ENCODE measurements at places on chromosomes 1 and 21. TPM values are rescaled to one million over a fixed set of nuclear protein-coding genes. Genes with fewer than 3 reads are reported as not detected.

DNA sequence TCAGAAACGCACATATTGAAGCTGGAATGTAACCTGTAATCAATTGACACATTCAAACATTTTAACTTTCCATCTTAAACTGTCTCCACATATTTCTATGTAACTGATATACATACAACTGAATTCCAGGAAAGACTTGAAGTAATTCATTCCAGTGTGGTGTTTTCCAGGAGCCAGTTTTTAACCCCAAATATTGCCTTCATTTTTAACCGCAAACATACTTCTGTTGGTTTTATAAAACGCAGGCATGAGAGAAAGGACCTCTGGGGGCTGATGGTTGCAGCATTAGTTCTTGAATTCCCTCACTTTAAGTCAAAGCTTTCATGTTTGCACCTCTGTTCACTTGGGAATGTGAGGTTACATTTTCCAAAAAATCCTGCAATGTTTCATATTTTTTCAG, 204.1 kb downstream of the CRB1 start:
- no peaks in the 10 kb centered on the region for H3K4me1 ChIP-seq
- no peak overlapping the region for H3K4me3 ChIP-seq
- no peaks in the 10 kb centered on the region for H3K36me3 ChIP-seq
- no peaks in the 10 kb centered on the region for H3K27me3 ChIP-seq
- H3K27ac ChIP-seq = no peak overlapping the region
- DNase-seq = no peak

Gene HCN3
- 2.7 TPM for total RNA-seq

- H3K27ac ChIP-seq = no peak overlapping the region
- no peaks in the 10 kb centered on the region for H3K36me3 ChIP-seq
- DNase-seq = no peak
- H3K27me3 ChIP-seq = peaks cover 2% of the 10 kb centered on the region
Observed at GRCh38 chr1:48000883-48001282, 3.7 kb upstream of the TRABD2B start.

GRCh38 chr1:7418442-7419080, 352.5 kb upstream of the VAMP3 start:
- H3K27me3 ChIP-seq = no peaks in the 10 kb centered on the region
- H3K36me3 ChIP-seq = no peaks in the 10 kb centered on the region
- no peak overlapping the region for H3K27ac ChIP-seq
- DNase-seq = no peak
- no peak overlapping the region for H3K4me3 ChIP-seq
